Psoas muscle (tissue), 8 donors: ENCODE measurements at places on chromosomes 6 and 20. TPM values are rescaled to one million over a fixed set of nuclear protein-coding genes. Genes with fewer than 3 reads are reported as not detected.
A peak's percentile ranks its signal among the peaks of the same experiment; 100 is the strongest.

Gene ACSS1
- total RNA-seq, result 16.8 TPM

Gene KCNQ5
- 25.7 TPM for total RNA-seq

Gene BPI
- not detected for total RNA-seq

Gene OPRL1
- 0.17 TPM for total RNA-seq

GRCh38 chr20:32875673-32876072, 16.9 kb downstream of the EFCAB8 start:
- no peak for DNase-seq

- no peak for DNase-seq
Observed at GRCh38 chr6:41345901-41346300, 10.5 kb downstream of the NCR2 start.

GRCh38 chr20:10078403-10078802, 43.6 kb downstream of the ANKEF1 start:
- DNase-seq, result no peak

DNA sequence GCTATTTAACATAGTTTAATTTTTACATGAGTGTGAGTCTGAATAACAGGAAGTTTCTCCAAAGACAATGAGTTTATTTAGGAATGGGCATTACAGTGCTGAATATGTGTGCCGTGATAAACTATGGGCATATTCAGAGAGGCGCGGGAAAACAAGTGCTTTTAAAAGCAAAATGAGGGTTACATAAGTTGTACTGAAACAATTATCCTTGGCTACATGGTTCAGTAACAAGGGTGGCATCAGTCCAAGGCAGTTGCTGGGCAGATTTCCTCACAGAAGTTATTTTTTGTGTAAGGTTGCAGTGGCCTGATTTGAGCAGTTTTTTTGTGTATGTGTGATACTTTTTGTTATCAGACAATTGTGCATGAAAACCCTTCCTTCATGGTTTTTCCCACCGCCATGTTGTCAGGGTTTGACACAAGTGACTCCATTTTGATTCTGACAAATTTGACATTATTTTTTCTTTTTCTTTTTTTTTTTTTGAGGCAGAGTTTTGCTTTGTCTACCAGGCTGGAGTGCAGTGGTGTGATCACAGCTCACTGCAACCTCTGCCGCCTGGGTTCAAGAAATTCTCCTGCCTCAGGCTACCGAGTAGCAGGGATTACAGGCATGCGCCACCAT, 22.3 kb upstream of the PXDC1 start:
- peak; percentile 43 for DNase-seq

GRCh38 chr6:37607944-37608343, 89.7 kb downstream of the MDGA1 start:
- no peak for DNase-seq

DNA sequence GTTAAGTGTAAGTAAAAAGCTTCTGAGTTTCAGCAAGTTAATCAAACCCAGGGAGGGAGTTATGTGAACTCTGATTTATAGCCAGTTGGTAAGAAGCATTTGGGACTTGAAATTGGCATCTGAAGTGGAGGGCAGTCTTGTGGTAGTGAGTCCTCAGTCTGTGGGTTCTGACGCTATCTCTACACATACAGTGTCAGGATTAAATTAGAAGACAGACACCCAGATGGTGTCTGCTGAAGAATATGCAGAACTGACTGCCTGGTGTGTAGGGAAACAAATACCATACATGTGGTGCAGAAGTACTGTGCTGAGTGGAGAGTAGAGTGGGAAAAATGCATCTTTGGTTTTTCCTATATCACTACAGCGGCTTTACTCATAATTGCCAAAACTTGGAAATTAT, 43.5 kb upstream of the PLN start:
- DNase-seq, result no peak

- DNase-seq, result no peak
Observed at GRCh38 chr20:750801-751200, 17.5 kb downstream of the SLC52A3 start.

DNA sequence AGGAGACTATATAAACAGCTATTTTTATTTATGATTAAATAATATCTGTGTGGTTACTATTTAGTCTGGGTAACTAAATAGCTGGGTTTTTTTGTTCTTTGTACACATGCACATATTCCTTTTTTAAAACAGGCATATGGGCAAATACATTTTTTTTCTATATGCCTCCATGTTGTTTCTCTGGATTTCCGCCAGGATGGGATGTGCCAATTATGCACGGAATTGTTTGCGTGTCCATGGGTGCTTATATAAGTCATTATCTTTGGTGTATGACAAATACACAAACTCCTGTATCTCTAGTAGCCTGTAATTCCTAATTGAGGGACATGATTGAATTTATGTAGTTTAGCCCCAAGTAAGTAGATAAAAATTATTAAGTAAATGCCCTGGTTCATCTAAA, 226.9 kb downstream of the BCKDHB start:
- no peak for DNase-seq

- DNase-seq, result no peak
Observed at GRCh38 chr6:152310371-152310954, 326.7 kb downstream of the SYNE1 start.

DNA sequence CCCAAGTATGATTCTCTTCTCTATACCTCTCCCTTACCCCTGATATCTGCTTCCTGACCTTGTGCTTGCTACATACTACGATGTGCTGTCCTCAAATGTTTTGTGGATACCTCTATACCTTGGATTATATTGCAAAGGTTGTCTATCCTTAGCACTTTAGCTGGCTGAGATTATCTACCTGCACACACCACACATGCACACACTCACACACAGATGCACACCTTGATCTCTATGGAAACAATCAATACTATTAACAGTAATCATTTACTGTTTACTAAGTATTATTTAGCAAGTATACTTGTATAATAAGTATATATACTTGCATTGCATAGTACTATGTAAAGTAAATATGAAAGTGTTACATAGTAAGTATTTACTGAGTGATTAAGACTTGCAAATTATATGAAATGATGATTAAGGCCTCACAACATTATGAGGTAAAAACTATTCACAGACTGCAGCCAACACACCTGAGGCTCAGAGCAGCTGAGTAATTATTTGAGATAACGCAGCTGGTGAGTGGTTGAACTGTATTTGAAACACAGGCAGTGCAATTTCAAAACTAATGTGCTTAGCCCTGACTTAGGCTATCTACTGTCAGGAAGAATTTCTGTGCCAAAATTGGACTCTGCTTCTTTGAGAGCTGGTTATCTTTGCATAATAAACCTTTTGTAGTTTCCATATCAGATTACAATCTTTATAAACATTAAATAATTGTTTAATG, 699.9 kb downstream of the FRK start:
- DNase-seq, result no peak

DNA sequence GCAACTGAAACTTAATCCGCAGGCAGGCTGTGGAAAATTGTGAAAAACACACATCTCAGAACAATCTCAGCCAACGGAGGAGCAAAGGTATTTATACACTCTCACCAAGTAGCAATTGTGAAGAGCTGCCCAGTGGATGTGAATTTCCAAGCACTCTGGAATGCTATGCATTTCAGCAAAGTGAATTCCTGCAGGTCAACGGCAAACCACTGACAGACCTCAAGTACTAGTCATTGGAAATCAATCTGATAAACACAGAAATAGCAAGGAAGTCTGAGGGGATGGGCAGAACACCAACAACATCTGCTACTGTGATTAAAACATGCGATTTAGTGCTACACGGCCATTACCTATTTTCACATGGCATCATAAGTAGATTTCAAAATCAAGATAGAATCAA, 429.1 kb downstream of the HTR1B start:
- DNase-seq, result no peak

- no peak for DNase-seq
Observed at GRCh38 chr6:10624836-10625235, 69.6 kb downstream of the C6orf52 start.

DNA sequence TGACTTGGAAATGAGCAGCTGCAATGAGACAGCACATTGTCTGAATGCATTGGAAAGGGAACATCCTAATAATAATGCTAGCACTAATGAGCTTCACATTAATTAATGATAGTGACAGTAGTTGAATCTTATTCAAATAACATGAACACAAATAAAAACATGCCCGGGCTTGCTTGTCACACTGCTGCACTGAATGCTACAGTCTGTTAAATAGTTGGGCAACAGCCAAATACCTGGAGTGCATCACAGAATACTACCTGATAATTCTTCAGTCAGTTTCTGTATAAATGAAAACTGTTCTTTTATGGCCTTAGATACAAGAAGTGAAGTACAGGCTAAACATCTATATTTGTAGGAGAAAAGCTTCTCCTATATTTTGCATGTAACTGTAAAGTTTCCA, 458.7 kb downstream of the RNF144B start:
- no peak for DNase-seq

DNA sequence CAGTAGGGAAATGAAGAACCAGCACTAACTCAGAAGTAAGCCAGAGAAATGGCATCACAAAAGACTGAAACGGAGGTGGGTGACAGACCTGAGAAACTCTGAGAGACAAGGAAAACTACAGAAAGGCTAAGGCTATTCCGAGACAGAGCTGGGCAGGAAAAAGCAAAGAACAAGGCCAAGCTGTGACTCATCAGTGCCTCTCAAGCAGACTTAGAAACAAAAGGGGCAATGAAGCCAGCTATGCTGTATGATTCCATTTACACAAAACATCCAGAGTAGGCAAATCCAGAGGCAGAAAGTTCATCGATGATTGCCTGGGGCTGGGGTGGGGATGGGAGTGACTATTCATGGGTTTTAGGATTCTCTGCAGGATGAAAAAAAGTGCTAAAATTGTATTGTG, 50.0 kb downstream of the SLC23A2 start:
- DNase-seq, result no peak

DNA sequence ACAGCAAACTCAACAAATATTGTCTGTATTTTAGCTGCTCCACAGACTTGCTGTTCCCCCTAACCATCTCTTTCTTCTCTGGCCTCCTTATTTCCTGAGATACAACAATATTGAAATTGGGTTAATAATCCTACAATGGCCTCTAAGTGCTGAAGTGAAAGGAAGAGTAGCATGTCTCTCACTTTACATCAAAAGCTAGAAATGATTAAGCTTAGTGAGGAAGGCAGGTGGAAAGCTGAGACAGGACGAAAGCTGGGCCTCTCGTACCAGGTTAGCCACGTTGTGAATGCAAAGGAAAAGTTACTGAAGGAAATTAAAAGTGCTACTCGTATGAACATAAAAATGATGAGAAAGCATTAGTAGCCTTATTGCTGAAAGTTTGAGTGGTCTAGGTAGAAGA, 63.8 kb downstream of the ELOVL5 start:
- no peak for DNase-seq

DNA sequence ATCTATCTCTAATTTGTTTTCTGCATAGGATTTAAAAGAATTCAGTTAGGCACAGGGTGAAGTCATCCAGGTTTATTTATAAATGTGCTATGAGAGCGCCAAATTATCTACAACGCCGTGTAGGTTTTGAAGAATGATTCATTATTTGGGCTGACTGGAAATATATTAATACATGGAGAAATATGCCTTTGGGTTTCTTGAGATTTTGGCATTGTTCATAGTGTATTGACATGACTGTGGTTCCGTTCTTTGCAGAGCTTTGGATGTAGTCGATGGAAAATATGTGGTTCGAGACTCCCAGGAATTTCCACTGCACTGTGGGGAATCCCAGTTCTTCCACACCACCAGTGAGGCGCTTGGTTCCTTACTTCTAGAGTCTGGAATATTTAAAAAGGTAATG, 90.9 kb downstream of the CRYBG1 start:
- DNase-seq, result no peak

- DNase-seq, result no peak
Observed at GRCh38 chr20:17884307-17885003, 84.1 kb downstream of the SNX5 start.

- no peak for DNase-seq
Observed at GRCh38 chr20:2746636-2747265, 53.7 kb downstream of the CPXM1 start.

DNA sequence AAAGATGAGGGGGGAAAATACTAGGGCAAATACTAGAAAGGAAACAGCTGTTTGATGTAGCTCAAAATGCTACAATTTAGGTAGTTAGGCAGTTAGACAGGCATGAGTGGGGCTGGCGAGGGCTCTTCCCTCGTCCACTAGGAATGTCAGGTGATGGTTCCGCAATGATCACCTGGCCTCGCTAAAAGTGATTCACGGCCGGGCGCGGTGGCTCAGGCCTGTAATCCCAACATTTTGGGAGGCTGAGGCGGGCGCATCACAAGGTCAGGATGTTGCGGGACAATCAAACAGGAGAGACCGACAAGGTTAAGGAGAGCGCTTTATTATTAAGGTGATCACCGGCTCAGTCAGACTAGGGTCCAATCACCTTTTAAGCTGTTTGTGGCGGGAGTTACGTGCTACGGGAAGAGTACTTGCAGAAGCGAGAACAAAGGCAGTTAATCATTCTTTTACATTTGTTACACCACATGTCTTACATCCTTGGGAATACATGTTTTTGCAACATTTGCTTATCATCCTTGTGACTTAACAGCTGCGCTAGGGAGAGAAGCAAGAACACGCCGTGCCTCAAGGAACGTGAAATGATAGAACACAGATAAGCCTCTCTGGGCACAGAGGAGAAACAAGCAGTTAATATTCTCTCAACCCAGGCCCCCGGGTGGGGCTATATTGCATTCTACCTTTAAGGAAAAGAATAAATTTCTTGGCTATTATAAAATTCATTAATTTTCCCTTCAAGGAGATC, 1025.4 kb downstream of the EYS start:
- DNase-seq, result peak; percentile 35

DNA sequence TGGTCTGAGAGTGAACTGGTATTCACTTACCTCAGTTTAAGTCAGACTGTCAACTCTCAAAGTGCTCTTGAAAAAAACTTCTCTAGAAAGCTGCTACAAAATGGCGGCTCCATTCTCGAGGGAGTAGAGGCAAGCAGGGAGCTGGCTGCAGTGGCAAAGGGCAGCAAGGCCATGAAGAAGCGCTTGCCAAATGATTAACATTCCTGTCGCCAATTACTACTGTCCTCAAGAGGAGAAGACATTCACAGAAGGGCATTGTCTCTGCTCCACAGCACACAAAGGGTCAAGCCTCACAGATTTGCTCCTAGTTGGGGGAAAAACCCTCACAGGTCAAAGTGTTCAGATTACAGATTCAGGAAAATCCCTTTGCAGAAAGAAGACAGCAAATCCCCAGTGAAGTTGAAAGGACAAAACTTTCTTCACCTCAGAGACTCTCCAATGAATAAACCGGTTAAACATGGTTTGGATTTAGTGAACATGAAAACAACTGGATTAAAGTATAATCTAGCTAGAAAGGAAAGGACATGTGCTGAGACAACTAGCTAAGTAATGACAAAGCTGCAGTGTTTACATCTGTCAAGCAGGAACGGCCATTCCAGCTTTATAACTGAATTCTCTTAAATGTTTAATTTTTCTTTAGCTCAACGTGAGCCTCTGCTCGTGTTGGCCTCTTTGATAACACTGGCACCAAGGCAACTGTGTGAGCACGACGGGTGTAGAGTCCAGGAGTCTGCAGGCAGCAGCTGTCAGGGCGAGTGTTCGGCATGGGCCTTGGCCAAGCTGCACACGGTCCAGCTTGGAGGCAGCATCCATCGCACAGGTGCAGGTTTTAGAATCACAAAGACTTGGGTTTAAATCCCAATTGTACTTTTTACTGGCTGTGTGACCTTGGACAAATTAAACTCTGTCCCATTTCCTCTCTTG, 37.6 kb downstream of the NR2E1 start:
- no peak for DNase-seq
